Cerebellar nuclear complex (tissue), 1 donor: ENCODE measurements at places on chromosomes 13 and 19.

GRCh38 chr13:33744589-33745369, 73.2 kb upstream of the RFC3 start:
- no peak for DNase-seq

DNA sequence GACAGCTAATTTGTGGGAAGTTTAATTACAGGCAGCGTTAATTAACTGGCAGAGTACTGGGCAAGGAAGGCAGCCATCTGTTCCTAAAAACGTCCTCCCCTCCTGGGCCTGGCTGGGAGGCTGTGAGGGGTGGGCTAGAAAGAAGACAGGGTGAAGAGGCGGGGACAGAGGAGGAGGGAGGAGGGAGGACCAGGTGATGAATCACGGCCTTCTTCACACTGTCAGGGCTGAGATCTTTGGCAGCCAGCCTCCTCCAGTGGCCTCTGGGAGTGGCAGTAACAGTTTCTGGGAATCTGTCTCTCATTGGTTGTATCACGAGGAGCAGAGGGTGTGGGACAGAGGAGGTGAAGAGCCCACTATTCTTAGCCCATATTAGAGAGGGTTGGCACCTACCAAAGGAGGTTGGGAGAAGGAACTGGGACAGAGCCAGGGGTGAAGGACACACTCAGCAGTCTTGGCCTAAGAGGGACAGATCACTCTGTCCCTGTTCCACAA, 9.6 kb upstream of the ZNRF4 start:
- no peak for DNase-seq

- no peak for DNase-seq
Measured at GRCh38 chr13:29105779-29106178, 285.6 kb downstream of the MTUS2 start.

DNA sequence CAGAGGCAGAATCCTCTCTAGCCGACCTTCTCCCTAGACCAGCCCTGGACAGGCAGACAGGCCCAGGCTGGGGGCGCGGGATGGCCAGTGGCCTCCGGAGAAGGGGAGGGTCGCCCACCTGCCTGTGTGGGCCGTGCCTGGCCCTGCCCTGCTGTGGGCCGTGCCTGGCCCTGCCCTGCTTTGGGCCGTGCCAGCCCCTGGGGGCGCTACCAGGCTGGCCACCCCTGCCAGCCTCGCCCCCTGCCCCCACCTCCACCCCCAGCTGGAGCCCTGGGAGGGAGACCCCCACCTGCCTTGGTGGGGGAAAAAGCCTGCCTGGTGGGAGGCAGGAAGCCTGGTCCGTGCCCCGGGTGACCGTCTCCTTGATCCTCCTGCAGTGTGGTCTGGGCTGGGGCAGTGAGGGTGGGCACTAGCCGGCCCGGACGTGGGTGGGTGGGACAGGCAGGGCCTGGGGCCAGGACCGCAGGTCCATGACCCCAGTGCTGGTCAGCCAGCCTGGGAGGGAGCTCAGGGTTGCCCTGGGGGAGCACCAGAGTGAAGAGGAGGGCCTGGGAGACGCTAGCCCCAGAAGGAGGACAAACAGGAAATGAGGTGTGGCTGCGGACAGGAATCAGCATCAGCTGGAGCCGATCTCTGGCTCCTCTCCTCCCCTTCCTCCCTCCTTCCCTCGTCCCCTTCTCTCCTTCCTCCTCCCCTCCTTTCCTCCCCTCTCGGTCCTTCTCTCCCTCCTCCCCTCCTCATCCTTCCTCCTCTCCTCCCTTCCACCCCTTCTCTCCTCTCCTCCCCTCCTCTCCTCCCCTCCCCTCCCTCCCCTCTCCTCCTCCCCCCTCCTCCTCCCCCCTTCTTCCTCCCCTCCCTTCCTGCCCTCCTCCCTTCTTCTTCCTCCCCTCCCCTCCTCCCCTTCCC, 5.1 kb upstream of the MKNK2 start:
- DNase-seq = no peak

DNA sequence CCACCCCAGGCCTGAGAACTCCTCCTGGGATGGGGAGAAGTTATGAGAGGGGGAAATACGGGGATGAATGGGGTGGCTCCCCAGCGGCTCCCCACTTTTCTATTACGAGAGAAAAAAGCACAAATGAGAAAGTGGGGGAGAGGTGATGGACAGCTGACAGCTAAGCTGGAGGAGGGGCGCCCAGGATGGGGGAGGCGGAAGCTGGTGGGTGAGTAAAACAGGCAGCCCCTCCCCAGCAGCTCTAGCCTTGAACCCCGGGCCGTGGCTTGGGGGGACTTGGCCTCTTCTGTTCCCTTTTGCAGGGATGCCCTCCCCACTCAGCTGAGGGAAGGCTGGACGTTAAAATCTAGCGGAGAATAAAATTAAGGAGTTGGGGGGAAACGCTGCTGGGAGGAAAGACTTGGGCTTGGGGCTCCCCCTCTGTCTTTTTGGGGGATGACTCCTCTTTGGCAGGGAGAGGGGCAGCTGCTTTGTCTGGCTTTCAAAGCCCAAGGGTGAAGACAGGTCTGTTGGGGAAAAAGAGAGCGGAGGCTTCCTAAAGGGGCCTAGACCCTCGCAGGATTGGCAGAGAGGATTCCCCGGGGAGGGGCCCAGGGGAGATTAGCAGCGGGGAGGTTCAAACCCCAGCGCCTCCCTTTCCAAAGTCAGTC, 1.4 kb upstream of the SAMD1 start:
- no peak for DNase-seq

DNA sequence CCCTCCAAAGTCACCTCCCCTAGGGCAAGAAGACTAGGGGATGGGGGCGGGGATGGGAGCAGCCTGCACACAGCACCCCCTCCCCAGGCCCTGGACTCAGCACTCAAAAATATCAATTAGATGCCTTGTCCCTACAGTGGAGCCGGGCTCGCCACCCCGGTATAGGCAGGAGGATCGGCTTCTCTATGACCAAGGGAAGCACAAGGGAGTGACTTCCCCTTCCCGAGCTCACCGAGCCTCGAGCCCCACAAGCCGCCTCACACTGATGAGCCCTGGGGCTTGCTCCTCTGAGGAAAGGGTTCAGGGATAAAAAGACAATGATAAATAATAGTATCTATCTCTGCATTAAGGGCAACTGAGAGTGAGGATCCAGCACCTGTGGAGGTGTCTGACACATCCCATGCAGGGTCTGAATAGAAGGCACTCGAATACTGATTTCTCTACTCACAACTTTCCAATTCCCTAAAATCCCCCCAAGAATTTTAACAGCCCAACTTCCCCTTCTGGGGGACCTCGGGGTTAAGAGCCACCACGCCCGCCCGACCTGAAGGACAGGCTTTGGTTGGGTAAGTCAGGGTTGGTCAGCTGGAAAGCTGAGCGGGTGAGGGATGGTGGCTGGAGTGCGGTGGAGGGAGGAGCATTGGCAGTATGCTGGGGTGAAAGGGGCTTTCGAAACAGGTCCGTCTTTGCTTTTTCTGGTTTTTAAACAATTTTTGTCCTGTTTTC, 51.3 kb downstream of the STK24 start:
- DNase-seq = no peak

GRCh38 chr19:10454267-10454666, 33.9 kb downstream of the PDE4A start:
- DNase-seq = peak; percentile 29

DNA sequence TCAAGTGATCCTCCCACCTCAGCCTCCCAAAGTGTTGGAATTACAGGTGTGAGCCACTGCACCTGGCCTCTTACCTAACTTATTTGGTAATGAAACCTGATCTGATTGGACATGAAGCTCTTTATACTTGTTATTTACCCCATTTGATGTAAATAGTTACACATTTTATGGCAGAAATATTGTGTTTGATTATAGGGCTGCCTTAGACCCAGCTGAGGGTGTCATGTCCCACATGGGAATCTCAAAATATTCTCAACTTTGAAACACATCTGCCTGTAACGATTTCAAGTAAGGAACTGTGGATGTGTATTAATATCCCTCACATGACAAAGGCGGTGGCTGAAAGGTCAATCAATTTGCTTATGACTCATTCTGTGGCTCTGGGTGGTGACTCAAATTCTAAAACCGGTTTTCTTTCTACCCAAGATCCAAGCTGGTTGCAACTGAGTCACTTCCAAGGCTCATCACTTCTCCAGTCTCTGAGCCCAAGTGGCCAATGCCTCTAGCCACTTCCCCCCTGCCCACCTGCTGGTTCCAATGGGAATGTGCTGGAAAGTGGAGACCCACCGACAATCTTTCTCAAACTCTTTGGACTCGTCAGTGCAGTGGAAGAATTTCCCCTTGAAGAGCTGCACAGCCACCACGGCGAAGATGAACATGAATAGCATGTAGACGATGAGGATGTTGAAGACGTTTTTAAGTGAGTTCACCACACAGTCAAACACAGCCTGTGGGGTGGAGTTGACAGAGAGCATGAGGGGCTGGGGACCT, 110.9 kb downstream of the IER2 start:
- no peak for DNase-seq

- DNase-seq = no peak
Measured at GRCh38 chr19:17491287-17491686, 20.2 kb upstream of the PGLS start.

DNA sequence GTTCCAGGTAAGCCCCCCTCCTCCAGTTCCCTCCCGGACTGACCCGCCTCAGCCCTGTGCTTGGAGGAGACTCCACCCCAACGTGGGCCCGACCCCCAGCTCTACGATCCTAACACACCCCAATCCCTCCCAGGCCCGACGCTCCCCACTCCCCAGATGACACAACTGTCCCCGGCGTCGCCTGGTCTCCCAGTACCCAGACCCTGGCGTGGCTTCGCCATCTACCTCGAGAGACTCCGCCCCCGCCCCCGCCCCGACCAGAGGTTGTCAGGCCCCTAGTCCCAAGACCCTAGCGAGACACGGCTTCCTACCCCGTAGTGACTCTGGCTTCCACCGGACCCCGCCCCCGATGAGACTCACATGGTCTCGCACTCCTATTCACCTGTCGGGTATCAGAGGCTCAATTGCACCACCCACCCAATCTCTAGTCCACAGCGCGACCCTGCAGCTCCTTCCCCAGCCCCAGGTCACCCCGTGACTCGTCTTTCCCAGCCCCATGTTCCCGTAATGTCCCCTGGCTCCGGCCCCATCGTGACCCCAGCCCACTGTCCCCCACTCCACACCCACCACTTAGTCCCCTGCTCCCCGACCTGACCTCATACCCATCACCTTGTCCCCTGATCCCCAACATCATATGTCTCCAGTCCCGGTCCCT, 2.9 kb downstream of the CD37 start:
- DNase-seq = no peak

DNA sequence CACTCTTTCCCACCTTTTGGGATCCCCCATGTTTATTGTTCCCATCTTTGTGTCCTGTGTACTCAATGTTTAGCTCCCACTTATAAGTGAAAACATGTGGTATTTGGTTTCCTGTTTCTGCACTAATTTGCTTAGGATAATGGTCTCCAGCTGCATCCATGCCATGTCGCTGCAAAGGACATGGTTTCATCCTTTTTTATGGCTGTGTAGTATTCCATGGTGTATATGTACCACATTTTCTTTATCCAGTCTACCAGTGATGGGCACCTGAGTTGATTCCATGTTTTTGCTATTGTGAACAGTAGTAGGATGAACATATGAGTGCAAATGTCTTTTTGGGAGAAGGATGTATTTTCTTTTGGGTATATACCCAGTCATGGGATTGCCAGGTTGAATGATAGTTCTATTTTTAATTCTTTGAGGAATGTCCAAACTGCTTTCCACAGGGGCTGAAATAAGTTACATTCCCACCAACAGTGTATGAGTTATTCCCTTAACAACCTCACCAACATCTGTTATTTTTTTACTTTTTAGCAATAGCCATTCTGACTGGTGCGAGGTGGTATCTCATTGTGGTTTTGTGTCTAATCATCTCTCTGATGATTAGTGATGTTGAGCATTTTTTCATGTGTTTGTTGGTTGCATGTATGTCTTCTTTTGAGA, 55.7 kb upstream of the MEDAG start:
- DNase-seq = no peak

- no peak for DNase-seq
Measured at GRCh38 chr19:46513461-46514236, 18.0 kb upstream of the PNMA8B start.

GRCh38 chr19:5832527-5833216, 6.8 kb downstream of the FUT6 start:
- no peak for DNase-seq

- no peak for DNase-seq
Measured at GRCh38 chr13:113283904-113284303, 13.1 kb upstream of the LAMP1 start.

DNA sequence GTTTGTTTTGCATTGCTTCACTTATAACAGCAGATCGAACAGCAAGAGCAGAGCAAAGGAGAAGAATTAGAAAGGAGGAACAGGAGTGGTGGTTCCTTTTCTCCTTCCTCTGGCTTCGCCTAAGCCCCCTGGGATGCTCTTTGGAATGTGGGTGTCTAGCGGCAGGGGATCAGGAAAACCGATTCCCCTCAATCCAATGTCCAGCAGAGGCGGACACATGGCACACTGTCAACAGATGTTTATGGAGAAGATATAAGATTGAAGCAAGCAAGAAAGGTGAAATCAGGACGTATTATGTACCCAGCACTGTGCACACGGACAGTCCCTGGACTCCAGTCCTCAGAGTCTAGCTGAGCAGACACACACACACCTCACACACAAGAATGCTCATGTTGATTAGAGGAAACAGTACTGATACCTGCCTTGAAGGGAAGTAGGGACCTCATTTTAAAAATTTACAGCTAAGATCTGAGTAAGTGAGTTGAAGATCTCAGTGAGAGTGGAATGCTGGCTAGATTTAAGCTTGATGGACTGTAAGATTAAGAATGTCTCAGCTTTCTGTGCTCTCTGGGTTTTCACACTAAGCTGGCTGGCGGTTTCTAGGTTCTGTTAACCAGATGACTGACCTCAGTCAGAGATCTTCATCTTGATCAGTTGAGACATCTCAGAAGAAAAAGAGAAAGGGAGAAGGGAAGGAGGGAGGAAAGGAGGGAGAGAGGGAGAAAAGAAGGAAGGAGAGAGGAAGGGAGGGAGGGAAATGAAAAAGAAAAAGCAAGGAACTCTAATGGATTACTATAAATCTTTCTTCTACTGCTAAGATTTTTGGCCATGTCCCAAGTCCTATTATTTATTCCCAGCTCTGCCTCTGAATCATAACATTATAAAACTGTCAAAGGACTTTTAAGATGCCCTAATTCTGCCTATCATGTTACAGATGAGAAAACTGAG, 44.8 kb downstream of the FLT1 start:
- no peak for DNase-seq
